ENCODE measurements at places on chromosomes 12 and 14.

DNA sequence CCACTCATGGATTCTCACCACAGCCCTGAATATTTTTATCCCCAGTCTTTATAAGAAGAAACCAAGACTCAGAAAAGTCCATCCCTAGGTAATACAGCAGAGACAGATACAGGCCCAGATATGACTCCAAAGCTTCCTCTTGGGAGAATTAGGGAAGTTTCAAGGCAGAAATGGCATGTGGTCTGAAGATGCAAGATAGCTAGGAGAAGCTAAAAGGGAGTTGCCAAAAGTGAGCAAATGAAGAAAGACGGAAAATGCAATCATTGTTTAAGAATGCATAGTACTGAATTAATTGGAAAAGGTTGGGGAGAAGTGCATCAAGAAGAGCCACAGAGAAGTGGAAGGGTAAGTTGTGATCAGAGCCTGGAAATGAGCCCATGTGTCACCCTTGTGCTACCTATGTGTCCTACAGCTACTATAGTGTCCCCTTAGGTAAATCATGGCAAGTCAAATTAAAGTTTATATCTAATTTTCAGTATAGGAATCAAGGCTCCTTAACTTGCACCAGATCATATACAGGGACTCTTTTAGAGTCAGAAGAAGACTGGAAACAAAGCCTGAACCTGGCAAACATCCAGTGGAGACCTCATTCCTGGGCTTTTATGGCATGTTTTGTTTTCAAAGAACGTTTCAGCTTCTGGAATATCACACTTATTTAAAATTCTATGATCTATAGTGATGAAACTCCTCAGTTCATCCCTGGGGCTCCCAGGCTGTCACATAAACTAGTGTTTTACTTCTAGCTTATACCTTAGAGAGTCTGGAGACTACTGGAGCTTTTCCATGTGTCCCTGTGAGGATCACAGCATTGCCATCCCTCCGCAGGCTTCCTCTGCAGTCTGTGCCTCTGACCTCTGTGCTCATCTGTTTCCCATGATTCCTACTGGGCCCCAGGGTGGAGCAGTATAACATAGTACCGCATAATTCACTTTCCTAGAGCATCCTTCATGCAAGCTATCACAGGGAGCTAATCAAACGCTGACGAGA, 189.0 kb upstream of the CDKN3 start:
- no peak for DNase-seq

DNA sequence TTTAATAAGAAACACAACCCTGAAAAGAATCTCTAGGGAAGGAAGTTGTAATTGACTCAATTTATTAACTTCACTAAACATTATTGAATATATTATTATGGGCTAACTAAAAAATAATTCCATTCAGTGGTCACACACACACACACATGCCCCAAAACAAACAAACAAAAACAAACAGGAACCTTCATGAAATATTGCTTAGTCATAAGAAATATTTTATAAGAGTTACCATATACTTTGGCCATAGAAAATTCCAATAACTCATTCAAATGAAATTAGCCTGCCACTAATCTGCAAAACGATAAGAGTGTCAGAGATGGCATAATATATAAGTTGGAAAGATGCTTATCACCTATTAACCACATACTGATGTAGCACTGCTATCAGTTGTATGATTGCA, 268.4 kb upstream of the AMIGO2 start:
- no peak for DNase-seq

GRCh38 chr12:129103231-129103630, 250.0 kb downstream of the GLT1D1 start:
- DNase-seq: no peak

DNA sequence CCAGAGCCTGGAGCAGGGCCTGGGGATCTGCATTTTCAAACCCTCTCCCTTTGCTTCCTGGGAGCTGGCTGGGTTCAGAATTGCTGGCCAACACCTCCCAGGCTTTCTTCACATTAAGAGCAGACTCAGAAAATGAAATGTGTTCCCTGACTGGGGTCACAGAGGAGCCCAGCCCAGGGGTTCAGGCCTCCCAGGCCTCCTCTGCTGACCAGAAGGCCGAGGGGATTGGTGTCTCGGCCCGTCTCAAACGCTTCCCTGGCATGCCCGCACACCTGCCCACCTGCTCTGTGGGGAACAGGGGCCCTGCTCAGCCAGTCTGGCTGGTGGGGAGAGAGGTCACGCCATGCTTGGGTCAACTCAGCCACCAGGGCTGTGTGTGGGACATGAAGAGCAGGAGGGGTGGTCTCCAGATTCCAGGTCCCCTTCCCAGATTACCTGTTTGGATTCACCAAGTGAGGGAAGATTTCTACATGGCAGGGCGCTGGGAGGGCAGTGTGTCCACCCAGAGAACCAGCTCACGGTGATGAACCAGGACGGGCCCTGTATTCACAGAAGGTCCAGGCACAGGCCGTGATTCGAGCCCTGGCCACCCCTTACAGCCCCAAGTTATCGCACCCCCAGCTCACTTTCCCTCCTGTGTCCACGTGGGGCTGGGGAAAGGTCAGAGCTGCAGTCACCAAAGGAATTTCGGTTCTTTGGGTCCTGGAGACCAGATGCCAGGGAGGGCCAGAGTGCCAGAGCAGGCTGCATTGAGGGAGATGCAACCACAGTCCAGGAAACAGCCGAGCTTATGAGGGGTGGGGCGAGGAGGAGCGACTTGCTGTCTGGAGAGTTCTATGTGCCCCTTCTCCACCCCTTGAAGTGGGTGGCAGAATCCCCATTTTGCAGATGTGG, 55.2 kb upstream of the RIN3 start:
- no peak for DNase-seq

DNA sequence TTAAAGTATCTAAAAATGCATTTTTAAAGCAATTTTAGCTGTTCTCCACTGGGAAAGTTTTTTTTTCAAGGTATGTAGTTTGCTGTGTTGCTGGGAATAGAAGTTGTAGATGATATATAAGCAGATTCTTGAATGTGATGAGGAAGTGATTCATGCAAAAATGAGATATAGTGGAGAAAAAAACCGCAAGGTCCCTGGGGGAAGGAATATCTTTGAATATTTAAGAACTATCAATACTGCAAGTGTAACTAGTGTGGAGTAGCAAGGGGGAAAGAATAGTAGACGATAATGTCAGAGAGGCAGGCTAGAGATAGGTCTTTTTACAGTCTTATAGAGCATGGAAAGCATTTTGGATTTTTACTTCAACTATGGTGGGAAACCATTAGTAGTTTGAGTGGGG, 42.5 kb downstream of the PTCSC3 start:
- no peak for DNase-seq

DNA sequence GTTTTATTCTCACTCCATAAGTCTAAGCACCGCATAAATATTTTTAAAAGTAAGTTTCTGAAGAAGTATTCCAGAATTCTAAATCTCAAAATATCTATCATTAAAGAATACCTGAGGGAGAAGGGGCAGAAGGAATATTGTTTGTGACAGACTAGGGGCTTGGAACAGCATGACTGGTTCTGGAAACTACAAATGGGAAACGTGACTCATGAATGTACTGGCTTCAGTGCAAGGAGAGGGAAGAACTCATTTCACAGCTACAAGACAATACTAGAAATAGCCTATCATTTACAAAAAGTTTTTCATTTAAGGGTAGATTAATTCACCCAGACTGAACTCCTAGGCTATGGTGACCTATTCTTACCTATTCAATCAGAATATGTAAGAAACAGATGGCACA, 121.3 kb downstream of the SLC25A21 start:
- DNase-seq: no peak

DNA sequence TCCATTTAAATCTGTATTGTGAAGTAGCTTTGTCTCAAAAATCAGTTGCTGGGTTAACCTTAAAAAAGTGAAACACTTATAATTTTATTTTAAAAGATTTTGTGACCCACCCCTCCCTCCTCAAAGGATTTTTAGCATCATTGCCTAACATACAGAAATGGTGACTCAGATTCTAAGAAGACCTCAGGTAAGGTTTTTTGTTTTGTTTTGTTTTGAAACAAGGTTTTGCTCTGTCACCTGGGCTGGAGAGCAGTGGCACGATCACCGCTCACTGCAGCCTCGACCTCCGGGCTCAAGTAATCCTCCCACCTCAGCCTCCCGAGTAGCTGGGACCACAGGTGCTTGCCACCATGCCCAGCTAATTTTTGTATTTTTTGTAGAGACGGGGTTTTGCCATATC, 74.2 kb downstream of the GNS start:
- DNase-seq: no peak

DNA sequence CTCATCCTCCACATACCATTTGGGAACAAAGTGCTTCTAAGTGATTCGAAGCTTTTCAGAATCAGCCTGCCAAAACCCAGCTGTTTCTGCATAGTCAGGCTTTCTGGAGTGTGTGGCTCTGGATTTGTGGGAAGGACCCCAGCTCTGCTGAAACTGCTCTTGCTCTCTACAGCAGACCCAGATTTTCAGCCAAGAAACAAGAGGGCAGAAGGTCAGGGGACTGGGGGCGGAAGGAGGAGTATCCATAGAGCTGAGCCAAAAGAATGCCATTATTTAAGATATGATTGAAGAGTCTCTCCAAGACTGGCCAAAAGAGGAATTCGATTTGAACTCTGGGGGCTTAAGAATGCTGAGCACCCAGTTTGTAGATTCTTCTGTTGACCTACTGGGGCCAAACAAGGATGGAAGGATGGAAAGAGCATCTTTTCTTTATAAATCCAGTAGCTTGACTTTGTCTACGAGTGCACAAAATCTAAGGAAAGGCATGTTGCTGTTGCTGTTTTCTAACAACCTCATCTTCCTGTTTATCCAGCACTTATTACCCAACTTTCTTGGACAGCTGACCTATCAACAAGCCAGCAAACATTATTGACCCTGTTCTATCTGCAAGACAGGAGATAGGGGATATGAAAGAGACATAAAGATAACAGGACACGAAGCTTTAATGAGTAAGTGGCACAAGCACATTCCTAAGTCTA, 29.2 kb downstream of the FBLN5 start:
- DNase-seq: no peak

DNA sequence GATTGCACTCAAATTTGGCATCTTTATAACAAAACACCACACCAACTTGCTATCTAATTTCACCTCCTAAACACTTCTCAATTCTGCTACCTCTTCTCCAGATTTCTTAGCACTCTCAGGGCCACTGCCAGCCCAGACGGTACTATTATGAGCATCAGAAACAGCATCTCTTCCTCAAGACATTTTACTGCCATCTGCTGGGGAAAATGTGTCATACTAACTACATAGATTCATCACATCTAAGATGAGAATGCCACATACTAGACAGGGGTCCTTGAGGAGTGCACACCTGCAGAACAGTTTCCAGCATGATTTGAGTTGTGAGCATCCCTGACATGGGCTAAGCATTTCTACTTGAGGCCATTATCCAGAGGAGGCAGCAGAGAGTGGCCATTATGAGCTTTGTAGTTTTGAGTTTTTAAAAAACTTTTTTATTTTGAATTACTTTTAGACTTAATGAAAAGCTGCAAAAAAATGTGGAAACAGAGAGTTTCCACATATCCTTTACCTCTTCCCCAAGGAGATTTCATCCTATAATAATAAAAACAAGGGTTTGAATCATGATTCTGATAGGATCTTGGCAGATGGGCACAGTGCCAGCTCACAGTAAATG, 15.1 kb upstream of the GRIP1 start:
- peak; percentile 64 for DNase-seq

- DNase-seq: peak; percentile 30
Observed at GRCh38 chr14:22163051-22163450, 426.0 kb downstream of the DAD1 start.

DNA sequence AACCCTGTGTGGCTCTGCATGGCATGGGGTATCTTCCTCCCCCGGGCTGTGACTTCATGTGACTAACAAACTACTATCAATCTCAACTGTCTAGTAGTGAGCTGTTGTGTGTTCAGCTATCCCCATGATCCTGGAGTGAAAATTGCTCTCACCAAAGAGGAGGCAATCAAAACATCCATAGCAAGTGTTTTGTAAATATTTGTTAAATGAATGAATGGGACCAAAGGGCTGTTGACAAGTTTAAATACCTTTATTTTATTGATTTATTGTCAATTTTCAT, 138.1 kb upstream of the CPM start:
- no peak for DNase-seq

GRCh38 chr12:130715998-130716968, at the start of gene RIMBP2:
TSS of gene RIMBP2 (minus strand) at chr12:130716299. CDS start at chr12:130479013, 237,286 bp downstream.
- no peak for DNase-seq

GRCh38 chr12:121443193-121443870, 43.4 kb downstream of the RNF34 start:
- DNase-seq: peak; percentile 68

DNA sequence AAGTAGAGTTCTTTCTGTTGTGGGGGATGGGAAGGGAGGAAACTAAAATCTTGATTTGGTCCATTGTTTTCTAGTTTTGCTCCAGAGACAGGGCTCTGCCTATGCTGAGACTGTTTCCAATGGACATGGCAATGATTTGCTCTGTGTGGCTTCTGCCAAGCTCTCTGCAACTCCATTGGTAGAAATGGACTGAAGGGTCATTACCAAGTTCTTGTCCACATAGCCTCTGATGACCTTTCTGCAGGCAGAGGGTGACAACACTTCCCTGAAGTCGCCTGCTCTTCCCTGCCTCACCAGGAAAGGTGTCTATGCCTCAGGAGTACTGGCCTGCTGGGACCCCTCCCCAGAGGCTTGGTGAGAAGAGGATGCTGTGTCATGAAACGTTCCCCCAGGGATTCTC, 39.5 kb upstream of the NOS1 start:
- no peak for DNase-seq

DNA sequence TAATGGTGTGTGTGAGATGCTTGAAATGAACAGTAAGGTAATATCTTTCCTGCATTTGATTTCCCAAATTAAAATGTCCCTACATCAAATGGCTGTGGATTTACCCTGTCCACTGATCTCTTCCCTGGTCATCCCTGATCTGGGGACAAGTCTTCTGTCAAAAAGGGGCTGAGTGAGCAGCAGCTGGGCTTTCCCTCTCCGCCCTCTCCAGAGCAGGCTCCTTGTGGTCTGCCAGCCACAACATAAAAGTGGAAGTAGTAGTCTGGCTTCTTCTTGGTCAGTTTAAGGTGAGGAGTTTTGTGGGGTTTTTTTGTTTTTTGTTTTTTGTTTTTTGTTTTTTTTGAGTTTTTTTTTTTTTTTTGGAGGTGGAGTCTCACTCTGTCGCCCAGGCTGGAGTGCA, 25.2 kb upstream of the PLXNC1 start:
- no peak for DNase-seq

GRCh38 chr14:37592482-37593408, 2.3 kb downstream of the FOXA1 start:
- DNase-seq: no peak

DNA sequence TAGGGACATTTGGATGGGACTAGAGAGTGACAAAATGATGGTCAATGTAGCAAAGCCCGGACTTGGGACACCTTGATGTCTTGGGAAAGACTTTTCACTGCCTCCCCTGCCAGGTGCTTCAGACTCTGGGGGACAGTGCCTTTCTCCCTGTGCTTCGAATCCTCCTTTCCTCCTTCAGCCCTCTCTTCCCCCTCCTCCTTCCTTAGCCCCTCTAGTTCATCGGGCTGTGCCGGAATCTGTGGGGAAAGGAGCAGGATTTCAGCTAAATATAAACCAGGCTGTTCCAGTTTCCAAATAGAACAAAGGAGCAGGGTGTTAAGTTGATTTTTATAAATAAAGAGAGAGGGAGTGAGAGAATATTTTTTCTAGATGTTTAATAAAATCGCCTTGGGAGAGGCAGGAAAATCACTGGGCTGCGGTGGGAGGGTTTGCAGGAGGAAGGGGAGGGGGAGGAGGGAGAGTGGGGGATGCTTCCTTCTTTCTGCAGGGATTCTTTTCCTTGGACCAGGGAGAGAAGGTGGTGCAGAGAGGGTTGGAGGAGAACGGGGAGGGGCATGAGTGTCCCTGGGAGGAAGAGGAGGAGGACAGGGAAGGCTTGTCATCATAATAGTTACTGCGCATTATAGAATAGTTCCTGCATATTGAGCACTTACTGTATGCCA, 21.3 kb upstream of the CABP1 start:
- DNase-seq: no peak

- DNase-seq: no peak
Observed at GRCh38 chr12:58925111-58925611, 4.9 kb upstream of the LRIG3 start.

Measured in activated CD4-positive, alpha-beta T cell treated with anti-CD3 and anti-CD28 coated beads, Interleukin-10, Interleukin-2, amounts not matched to agents 100 ng/mL and 50 ng/mL, durations not matched to agents 16 hours and 8 hours (primary cell).